ENCODE measurements at places on chromosomes 12 and 14.

- DNase-seq, result no peak
Measured at GRCh38 chr12:130911933-130912332, 40.1 kb downstream of the RAN start.

GRCh38 chr14:24630872-24631477, 3.0 kb downstream of the GZMB start:
- no peak for DNase-seq

GRCh38 chr12:109760031-109760929, 46.7 kb downstream of the FAM222A start:
- DNase-seq, result no peak

- no peak for DNase-seq
Measured at GRCh38 chr12:95701722-95702418, 88.7 kb downstream of the NTN4 start.

GRCh38 chr14:54490445-54491175, 1.8 kb upstream of the GMFB start:
- DNase-seq, result no peak

DNA sequence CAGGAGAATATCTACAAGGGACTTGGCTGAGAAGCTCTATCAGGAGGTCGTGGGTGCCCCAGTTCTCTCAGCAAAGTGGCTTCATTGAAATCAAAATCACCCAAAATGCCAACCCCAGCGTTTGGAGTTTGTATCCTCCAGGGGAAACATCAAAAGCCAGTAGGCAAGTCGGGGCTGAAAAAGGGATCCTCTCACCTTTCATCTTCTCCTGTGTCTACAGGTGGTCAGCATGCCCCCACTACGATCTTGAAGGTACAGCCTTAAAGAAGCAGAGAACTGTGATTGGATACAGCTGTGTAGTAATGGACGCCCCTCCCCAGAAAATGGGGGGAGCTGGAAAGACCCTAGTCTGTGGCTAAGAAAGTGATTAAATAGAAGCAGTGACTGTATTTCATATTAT, 22.2 kb downstream of the HRK start:
- no peak for DNase-seq

DNA sequence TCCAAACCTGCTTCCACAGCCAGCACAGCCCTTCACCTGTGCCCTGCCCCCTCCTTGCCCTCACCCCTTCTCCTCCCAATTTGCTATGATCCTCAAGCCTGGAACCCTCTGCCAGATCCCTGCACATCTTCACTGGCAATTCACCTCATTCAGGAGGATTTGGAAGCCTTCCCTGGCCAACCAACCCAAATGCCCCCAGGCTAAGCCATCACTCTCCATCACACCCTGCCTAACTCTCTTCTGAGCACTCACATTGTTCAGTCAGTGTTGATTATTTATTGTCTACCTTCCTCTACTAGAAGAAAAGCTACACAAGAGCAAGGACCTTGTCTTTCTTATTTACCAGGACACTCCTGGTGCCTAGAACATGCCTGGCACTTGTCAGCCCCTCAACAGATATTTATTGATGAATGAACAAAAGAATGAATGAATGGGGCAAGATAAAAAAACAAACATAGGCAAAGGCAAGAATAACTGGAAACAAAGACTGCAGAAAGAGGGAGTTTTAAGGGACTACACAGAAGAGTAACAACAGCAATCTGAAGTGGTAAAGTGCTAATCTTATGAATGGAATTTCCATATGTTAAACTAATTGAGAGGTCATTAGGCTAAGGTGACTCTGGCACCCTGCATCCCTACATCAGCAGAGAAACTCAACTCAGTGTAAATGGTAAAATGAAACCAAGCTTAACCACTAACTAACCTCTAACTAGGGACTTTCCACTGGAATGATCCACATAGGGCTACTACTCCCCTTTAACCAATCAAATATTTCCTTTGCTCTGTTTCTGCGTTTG, 33.4 kb downstream of the TMTC1 start:
- DNase-seq, result no peak

- DNase-seq, result no peak
Measured at GRCh38 chr12:93080452-93080851, 151.4 kb upstream of the EEA1 start.

- DNase-seq, result no peak
Measured at GRCh38 chr12:14769466-14769968, 33.8 kb downstream of the WBP11 start.

DNA sequence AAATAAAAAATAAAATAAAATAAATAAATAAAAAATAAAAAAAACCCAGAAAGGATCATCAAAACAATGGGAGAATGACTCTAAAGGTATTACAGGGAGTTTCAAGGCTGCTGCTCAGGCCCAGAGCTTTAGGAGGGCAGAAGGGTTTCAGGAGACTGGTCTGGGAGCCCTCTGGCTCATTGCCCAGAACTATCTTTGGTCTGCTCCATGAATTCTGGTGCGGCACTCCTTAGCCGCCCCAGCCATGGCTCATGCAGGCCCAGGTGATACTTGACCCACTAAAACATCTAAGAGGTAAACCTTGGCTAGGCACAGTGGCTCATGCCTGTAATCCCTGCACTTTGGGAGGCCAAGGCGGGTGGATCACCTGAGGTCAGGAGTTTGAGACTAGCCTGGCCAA, 14.7 kb upstream of the TMED10 start:
- DNase-seq, result no peak

- DNase-seq, result no peak
Measured at GRCh38 chr14:93862265-93862664, 64.9 kb upstream of the FAM181A start.

- DNase-seq, result no peak
Measured at GRCh38 chr12:102618197-102618877, 138.0 kb upstream of the IGF1 start.

- peak; percentile 3 for DNase-seq
Measured at GRCh38 chr12:102883204-102883799, 33.7 kb downstream of the PAH start.

- no peak for DNase-seq
Measured at GRCh38 chr12:132556801-132557200, 53.6 kb downstream of the LRCOL1 start.

- DNase-seq, result no peak
Measured at GRCh38 chr12:99151744-99152143, 495.8 kb upstream of the GARIN6 start.

- no peak for DNase-seq
Measured at GRCh38 chr14:92844204-92844603, 50.1 kb downstream of the GOLGA5 start.

GRCh38 chr14:72903716-72904115, 9.8 kb upstream of the DPF3 start:
- DNase-seq, result no peak

GRCh38 chr12:27464220-27464554, 17.7 kb downstream of the SMCO2 start:
- DNase-seq, result no peak

- no peak for DNase-seq
Measured at GRCh38 chr14:81435391-81436295, 35.5 kb upstream of the STON2 start.

DNA sequence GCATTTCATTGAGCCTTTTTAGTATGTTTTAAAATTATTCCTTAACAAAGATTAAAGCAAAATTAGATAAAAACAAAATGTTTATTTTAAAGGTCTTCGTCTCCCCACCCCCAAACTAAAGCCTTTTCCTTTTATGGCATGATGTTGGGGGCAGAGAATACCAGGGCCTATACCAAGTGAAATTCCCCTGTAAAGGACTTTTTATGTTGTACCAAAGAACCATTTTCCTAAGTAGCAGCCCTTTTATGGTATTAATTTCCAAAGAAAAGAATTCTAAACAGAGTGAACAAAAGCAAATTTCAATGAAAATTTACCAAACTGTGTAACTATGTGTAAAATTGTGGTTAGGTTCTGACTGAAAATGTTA, 71.9 kb upstream of the GNPNAT1 start:
- no peak for DNase-seq

DNA sequence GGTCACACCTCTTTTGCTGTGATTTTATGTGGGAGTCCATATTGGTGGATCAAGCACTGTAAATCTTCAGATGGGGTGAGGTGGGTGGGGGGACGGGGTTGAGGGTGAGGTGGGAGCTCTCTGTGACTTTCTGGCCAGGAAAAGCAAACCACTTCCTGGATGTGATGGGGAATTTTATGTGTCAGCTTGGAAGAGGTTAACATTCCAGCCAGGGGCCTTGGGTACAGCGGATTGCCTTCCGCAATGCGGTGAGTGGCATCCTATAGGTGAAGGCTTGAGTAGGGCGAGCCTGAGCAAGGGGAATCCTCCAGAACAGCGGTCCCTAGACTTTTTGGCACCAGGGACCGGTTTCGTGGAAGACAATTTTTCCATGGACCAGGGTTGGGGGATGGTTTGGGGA, 36.2 kb downstream of the DLK1 start:
- DNase-seq, result no peak

DNA sequence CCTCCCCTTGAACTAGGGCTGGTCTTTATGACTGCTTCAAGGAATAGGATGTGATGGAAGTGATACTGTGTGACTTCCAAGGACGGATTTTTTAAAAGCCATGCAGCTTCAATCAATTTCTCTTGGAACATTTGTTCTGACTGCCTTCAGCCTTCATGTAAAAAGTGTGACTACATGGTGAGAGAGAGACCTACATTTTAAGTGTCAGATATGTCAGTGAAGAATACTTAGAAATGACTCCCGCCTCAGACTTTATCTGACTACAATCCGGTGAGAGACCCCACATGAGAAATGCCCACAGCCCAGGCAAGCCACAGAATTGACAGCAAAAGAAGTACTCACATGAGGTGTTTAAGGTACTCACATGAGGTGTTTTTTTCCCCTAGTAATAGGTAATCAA, 295.3 kb downstream of the KCNC2 start:
- no peak for DNase-seq

- no peak for DNase-seq
Measured at GRCh38 chr12:14156606-14157005, 175.2 kb upstream of the GRIN2B start.

- DNase-seq, result no peak
Measured at GRCh38 chr12:553216-554000, 93.7 kb downstream of the B4GALNT3 start.

- no peak for DNase-seq
Measured at GRCh38 chr12:83113945-83114344, 427.2 kb downstream of the TMTC2 start.

- DNase-seq, result peak; percentile 4
Measured at GRCh38 chr14:87278415-87278814, 714.6 kb downstream of the GALC start.

DNA sequence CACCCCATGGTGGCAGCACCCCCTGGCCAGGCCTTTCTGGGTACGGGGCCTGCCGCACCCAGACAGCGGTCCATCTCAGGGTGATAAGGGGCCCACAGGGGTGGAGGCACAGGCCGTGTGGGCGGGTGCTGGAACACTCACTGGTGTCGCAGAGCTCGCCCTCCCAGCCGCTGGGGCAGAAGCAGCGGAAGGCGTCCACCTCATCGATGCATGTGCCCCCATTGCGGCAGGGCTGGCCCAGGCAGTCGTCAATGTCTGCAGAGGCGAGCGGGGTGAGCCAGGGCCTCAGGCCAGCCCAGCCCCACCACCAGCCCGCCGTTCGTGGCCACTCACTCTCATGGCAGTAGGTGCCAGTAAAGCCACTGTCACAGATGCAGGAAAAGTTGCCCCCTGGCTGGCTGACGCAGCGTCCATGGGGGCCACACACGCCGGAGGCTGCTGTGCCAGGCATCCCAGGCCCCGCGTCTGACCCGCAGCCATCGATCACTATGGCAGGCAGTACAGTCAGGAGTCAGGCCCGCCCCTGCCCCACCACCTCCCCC, 19.9 kb downstream of the JAG2 start:
- DNase-seq, result no peak

GRCh38 chr12:40436564-40436963, 211.8 kb downstream of the LRRK2 start:
- no peak for DNase-seq

- peak; percentile 9 for DNase-seq
Measured at GRCh38 chr14:22084393-22085281, 411.0 kb upstream of the OR4E1 start.

DNA sequence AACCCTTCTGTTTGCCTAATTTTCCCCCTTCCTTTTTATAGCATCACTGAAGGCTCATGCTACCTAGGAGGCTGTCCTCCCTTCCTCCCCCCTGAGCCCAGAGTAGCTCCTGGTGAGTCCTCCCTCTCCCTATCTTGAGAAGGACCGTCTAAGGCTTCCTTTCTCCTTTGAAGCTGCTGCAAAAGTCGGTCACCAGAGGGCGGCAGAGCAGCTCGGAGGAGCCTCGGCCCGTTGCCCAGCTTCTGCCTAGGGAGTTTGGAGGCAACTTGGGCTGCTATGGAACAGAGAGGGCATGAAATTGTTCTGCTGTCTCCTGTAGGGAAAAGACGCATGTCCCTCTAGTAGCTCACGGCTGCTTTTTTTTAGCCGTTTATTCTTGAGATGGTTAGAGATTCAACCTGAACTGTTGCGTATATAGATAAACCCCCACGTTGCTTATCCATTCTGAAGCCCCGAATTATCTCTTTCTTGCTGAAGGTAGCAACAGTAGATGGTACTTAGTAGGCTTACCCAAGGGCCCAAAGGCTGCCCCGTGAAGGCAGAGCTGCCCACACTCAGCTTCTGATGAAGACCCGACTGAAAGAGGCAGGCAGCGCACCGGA, 5.7 kb downstream of the WNT5B start:
- peak; percentile 42 for DNase-seq

DNA sequence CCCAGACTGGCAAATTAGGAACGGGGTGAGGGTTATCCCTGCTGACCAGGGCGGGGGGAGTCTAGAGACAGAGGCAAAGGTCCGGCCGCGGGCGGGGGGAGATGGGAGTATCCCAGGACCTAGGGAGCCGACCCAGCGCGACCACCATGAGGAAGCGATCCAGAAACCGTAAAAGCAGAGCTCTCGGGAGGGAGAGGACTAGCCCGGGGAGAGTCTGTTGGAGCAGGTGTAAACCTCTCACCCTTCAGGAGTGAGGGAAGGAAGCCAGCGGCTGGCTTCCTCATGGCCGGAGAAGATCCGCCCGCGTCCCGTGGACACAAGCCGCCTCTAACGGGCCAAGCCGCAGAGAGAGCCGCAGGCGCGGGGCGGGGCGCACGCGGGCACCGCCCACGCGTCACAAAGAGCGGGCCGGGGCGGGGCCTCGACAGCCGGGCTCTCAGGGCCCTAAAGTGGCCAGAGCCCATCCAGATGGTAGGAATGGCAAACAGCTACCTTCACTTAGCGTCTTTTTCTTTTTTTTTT, at the start of gene ACRBP:
Gene ACRBP (minus strand): TSS at position 350 of the 522 bp plus-strand sequence. CDS start 66 bp downstream, at position 284.
- DNase-seq, result no peak

DNA sequence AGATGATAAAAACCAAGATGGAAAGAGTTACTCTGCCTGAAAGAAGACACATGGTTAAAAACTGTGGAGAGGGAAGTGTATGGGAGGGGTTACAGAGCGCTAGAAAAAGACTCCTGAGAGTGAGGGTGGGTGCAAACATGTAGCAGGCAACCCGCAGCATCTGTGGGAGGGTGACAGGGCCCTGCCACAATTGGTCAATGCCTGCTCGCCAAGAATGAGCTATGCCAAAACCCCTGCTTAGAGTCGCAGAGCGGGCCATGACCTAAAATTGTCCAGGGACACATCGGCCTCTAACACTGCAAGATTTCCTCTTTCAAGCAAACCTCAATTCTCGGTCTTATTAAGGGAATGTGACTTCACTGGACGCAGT, 700 bp downstream of the PRKAG1 start:
- no peak for DNase-seq

DNA sequence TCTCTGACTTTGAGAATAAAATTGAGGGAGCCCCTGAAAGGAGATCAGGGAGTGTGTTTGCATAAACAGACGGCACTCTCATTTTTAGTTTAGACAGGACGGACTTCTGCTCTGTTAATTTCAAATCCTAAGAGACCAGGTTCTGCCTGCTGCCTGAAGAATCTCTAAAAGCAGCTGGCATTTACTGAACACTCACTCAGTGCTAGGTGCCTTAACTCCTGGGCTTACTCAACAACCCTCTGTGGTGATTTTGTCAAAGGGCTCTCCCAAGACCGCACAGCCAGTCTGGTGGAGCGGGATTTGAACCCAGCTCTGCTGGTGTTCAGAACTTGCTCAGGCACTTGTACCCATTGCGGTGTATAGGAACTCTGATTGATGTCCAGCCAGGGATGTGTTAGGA, 2.2 kb downstream of the ORAI1 start:
- DNase-seq, result no peak
